ENCODE measurements at places on chromosomes 4 and X.

DNA sequence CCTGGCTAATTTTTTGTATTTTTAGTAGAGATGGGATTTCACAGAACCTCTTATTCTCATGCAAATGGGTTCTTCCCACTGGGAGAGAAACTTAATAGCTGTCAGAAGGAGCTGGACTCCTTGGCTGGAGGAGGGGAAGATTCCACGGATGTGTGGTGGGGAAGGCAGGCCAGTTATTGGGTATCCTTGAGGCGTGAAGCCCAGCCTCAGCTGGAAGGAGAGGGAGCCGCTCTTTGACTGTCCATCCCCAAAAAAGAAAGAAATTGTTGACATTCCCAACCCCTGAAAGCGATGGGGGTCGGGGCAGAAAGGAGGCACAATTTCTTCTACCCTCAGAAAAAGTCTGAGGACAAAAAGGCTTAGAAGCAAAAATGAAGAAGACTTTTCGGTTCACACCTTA lies 983.1 kb upstream of the PABPC4L start:
- DNase-seq: no peak

DNA sequence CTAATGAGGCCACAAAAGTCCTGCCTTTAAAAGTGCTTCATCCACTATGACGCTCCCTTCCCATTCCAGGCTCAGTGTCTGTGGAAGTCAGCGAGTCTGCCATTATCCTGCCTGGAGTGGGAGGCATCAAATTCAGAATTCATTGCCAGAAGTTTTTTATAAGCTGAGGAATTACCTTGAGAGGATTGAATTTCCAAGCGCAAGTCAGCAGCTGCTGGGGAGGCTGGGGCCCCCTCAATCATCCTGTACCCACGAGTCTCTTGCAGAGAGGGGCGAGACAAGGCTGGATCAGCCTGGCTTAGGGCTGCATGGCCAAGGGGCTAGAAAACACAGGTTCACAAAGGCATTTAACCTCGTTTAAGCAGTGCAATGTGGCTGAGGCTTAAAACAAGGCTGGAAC lies 170.5 kb upstream of the NOCT start:
- DNase-seq: no peak

DNA sequence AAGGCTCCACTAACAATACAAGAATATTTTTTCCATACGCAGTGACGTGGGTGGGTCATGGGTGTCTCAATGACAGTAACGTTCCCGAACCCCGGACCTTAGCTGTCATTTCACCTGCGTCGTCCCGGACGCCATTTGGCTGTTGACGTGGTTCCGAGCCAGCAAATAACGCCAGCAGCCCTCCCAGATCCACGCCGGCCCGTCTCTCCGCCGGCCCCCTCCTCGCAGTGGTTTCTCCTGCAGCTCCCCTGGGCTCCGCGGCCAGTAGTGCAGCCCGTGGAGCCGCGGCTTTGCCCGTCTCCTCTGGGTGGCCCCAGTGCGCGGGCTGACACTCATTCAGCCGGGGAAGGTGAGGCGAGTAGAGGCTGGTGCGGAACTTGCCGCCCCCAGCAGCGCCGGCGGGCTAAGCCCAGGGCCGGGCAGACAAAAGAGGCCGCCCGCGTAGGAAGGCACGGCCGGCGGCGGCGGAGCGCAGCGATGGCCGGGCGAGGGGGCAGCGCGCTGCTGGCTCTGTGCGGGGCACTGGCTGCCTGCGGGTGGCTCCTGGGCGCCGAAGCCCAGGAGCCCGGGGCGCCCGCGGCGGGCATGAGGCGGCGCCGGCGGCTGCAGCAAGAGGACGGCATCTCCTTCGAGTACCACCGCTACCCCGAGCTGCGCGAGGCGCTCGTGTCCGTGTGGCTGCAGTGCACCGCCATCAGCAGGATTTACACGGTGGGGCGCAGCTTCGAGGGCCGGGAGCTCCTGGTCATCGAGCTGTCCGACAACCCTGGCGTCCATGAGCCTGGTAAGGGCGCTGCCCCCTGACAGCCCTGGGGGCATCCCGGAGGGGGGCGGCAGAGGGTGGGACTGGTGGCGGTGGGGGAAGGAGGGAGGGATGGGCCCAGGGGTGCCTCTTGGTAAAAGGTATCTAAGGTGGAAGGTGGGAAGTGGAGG lies at the start of gene CPE:
TSS of gene CPE (plus strand) at position 264 of the 933 bp plus-strand sequence. CDS start at position 478, 214 bp downstream.
- DNase-seq: no peak

DNA sequence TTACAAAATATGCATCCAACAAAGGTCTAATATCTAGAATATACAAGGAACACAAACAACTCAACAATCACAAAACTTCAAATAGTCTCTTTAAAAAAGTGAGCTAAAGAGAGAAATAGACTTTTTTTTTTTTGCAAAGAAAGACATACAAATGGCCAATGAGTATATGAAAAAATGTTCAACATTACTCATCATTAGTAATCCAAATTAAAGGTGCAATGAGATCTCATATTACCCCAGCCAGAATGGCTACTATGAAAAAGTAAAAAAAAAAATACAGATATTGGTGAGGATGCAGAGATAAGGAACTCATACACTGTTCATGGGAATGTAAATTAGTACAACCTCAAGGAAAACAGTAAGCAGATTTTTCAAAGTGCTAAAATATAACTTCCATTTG lies 24.1 kb downstream of the AGTR2 start:
- no peak for DNase-seq

DNA sequence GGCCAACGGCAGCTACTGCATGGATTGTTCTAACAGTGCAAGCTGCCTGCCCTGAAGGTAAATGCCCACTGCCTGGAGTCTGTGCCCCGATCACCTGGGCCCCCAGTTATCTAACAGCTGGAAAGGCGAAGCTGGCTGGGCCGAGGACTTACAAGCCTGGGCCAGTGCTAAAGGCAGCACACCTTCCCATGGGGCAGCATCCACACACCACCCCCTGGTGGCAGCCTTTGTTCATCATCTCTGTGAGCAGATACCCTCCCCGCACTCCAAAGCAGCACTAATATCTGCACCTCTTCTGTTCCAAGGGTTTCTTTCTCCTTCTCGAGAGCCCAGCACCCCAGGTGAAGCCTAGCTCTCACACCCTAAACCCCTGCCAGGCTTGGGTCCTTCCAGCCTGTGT lies 7.6 kb downstream of the SLC2A9 start:
- no peak for DNase-seq

All from stimulated activated CD8-positive, alpha-beta memory T cell treated with anti-CD3 and anti-CD28 coated beads, Interleukin-4, amount 100 ng/mL, for 4 hours (primary cell).